ENCODE measurements at places on chromosomes 6 and 20.

DNA sequence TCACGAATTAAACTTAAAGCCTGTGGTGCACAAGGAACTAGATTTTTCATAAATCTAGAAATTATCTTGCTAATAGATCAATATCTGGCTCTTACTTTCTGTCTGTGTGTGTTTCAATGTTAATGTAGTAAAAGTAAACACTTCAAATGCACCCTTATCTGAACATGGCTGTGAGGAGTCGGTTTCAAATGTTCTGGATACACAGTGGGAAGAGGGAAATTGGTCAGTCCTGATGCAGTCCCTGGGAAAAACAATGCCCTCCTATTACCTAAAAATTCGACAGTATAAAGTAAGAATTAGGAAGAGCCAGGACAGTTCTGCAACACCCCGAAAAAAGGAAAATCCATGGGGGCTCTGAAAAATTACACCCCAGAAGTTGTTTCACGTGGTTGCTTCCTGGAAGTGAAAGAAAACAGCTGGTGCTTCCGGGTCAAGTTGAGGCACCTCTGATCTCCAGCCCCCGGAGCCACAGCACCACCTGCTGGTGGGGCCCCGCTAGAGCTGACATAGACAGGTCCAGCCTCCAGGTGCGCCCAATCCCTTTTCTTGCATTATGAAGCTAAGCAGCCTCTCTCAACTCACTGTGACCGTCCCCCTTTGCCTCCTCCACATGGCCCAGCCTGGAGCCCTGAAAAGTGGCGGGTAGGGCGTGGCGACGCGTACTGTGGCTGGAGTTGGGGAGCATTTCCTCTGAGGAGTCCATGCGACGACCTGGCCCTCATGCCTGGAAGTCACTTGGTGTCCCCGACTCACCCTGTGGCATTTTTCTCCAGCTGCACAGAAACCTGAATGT, 8.3 kb downstream of the SEMG2 start:
- peak; percentile 30 for DNase-seq

DNA sequence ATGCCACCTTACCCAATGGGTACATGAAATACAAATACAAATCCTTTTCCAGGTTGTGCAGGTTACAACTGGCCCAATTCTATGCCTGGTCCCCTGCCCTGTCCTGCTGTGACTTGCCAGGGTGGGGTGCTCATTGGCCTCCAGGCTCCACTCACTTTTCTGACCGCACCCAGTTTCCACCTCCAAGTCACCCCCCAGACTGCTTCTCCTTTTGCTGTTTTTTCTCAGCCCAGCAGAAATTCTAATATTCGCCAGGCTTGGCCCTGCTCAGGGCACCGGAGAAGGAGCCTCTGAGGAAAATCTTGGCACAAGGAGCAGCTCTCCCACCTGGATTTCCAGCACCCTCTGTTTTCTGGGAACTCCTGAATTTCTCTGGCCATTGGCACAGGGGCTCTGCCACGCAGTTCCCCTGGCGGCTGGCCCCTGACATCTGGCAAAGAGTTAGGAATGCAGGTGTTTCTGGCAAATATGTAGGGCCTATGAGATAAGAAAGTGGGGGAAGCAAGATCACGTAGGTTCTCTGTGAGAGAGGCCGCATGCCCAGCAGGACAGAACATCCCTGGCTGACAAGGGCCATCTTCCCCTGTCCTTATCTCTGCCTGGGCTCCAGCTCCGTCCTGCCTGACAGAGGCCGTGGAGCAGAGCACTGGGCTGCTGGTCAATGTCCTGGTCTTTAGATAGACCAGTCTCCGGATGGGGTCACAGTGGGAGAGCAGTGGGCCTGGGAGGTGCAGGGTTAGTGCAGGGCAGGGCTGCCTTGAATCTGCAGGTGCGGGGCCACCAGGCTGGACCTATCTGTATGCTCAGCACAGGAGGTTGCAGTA, 2.9 kb upstream of the RAET1E start:
- DNase-seq = no peak

- DNase-seq = no peak
These were observed 55.2 kb upstream of the ASIP start for GRCh38 chr20:34185766-34186620.

DNA sequence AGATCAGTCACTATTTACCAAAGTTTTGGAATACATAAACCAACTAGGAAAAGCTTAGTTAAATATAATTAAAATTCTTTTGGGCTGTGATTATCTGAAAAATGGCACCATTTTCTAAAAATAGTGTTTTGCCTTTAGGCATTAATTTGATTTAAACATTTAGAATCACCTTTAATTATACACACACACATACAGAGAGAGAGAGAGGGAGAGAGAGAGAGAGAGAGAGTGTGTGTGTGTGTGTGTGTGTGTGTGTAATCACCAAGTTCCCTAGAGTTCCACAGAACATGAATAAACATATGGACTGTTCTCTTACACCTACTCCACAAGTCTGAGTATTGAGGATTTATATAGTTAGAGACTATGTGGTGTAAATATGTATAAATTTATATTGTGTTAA, 141.2 kb upstream of the ATXN1 start:
- DNase-seq = no peak

Measured in NT2/D1 (cell line).